Hair follicle dermal papilla cell (primary cell): ENCODE measurements at places on chromosomes 16 and 17. TPM values are rescaled to one million over a fixed set of nuclear protein-coding genes. Genes with fewer than 3 reads are reported as not detected.

NPIPB13 gene
- 0.65 TPM in 1 of 2 replicates, not detected in the other for total RNA-seq

CCDC200 gene
- not detected in 2 replicates for total RNA-seq

DNASE1L2 gene
- total RNA-seq: 0.85 and 0.97 TPM in 2 replicates

BEAN1 gene
- 0.16 and 3.6 TPM in 2 replicates for total RNA-seq

HOXB9 gene
- not detected in 2 replicates for total RNA-seq

DUSP14 gene
- total RNA-seq: 67.8 and 93.7 TPM in 2 replicates

MYH3 gene
- 0.12 and 4.9 TPM in 2 replicates for total RNA-seq

B9D1 gene
- 31.2 and 39.3 TPM in 2 replicates for total RNA-seq

AURKB gene
- 2.1 and 6.1 TPM in 2 replicates for total RNA-seq

MMP28 gene
- 0.16 and 1.2 TPM in 2 replicates for total RNA-seq

CCDC92B gene
- total RNA-seq: not detected in 2 replicates

SPN gene
- not detected in 2 replicates for total RNA-seq

DOC2B gene
- not detected in 2 replicates for total RNA-seq

KRT9 gene
- total RNA-seq: not detected in 2 replicates

DPEP2 gene
- total RNA-seq: not detected in 2 replicates

EFNB3 gene
- 3.2 and 5.2 TPM in 2 replicates for total RNA-seq

CFAP97D1 gene
- not detected in 2 replicates for total RNA-seq
